ENCODE measurements at places on chromosomes 12 and 14.

DNA sequence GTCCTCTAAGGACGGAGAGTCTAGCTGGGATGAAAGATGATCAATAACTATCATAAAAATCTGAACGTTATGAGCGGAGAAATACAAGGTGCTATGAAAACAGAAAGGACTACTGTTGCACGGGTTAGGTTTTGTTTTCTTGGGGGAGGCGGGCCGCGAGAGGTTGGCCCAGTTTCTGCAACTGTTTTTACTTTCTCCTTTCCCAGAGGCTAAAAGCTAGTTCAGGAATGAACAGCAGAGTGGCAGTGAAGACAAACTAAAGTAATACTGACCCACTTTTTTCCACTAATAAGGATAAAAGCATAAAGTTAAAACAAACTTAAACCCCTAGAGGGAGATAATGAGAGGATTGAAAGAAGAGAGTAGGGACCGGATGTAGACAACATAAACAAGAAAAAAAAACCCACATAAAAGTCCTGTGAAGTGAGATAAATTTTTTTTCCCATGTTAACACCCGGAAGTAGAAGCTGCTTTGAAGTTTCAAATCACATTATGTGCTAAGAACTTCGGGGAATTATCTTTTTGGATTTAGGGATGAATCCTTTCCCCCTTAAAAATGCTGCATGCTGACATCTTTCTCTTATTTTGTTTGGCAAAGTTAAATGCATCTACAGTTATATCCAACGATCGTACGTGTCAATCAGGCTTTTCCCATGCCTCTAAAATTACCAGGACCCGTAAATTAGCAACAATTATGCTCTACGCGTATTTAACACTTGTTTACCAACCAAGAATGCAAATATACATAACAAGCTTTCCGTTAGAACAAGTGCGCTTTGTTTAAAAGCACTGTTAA is 1.0 kb upstream of the CDK17 start:
- DNase-seq, result peak; percentile 33

- no peak for DNase-seq
Measured at GRCh38 chr14:73667854-73668253, 23.1 kb downstream of the DNAL1 start.

- no peak for DNase-seq
Measured at GRCh38 chr12:124171231-124171979, 123.5 kb upstream of the RFLNA start.

DNA sequence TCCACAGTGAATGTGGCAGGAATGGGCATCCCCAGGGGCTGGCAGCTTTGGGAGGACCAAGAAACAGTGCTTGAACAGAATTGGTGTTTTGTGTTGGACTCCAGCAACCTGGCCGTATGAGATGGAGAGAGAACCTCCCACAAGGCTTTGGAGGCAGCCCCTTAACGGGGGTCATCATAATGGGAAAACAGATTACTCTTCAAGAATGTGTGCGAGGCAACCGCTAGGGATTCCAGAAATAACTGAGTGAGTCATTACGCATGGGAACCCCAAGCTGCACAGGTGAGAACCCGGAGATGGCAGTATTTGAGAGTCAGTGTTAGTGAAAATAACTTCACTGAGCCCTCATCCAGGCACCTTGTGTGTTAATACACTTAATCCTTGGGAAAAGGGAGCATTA is 567.8 kb upstream of the TBX3 start:
- DNase-seq, result no peak

- no peak for DNase-seq
Measured at GRCh38 chr12:87597114-87597513, 432.1 kb downstream of the C12orf50 start.

GRCh38 chr12:132386926-132387497 is 57.6 kb upstream of the GALNT9 start:
- no peak for DNase-seq

GRCh38 chr12:27585739-27586265 is 61.8 kb downstream of the PPFIBP1 start:
- no peak for DNase-seq

GRCh38 chr14:63478437-63478852 is 64.7 kb downstream of the PPP2R5E start:
- DNase-seq, result no peak

- no peak for DNase-seq
Measured at GRCh38 chr12:96534339-96534738, 45.0 kb downstream of the CFAP54 start.

DNA sequence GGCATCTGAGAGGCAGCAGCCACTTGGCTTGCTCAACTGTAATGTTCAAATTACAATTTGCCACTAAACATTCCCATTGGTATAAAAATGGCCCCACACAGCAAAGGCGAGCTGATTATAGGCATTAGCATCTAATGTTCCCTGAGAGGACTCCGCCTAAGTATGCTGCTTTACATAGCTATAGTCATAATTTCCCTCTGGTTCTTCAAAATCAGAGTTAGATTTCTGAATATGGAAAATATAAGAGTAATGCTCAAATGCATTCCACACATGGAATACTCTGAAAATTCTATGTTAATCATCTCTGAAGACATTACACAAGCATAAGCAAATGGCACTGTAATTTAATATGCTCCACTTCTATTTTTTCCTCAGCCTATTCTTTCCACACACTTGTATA is 83.7 kb upstream of the BTG1 start:
- no peak for DNase-seq

DNA sequence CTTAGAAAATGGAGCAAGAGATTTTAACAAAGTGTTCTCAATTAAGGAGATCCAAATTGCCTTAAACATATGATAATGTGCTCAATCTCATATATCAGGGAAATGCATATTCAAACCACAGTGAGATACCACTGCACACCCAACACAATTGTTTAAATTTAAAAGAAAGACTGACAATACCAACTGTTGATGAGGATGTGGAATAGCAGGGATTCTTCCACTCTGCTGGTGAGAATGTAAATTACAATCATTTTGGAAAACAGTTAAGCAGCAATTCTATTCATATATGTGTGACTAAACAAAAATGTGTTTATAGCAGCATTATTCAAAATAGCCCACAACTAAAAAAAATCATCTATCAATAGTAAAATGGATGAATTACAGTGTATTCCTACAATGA is 144.2 kb downstream of the KICS2 start:
- no peak for DNase-seq

- DNase-seq, result no peak
Measured at GRCh38 chr12:129886541-129886940, 17.3 kb downstream of the TMEM132D start.

DNA sequence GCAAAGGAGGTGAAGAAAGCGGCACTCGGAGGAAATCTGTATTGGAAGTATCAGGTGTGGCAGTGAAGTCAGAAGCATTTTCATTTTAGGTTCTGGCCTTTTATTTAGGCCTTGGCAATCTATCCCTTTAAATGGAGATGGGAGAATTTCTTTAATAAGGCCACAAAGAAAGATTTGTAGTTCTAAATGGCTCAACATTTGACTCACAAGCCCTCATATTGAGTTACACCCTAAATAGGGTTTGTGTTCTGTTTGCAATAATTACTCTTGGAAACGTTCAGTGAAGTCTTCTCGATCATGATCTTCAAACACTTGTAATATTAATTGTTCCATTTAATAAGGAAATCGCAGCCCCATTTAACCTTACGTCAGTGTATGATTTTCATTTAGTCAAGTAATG is 25.3 kb upstream of the TMEM260 start:
- no peak for DNase-seq

DNA sequence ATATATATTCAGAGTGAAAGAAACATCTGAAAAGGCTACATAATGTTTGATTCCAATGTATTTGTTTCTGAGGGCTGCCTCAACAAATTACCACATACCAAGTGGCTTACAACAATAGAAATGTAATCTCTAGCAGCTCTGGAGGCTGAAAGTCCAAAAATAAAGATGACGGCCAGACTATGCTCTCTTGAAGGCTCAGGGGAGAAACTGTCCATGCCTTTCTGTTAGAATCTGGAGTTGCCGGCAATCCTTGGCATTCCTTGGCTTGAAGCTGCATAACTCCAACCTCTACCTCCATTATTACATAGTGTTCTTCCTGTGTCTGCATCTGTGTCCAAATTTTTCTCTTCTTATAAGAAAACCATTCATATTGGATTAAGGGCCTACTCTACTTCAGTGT is 68.1 kb upstream of the PLEKHG7 start:
- DNase-seq, result no peak

DNA sequence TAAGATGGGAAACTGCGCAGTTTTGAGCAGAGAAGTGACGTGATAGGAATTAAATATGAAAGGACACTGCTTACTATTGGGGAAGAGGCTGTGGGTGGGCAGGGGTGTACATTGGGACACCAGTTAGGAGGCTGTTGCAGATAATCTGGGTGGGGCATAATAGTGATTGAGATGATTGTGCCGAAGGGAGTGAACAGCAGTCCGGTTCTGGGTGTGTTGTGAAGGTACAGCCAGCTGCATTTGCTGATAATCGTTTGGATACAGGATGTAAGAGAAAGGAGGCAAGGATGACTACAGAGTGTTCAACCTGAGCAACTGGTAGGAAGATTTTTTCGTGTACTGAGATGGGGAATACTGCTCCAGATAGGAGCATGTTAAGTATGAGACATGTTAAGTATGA is 205.2 kb upstream of the NEDD1 start:
- DNase-seq, result no peak

- DNase-seq, result no peak
Measured at GRCh38 chr12:125856896-125857295, 791.7 kb downstream of the AACS start.
